Stimulated activated CD8-positive, alpha-beta memory T cell treated with anti-CD3 and anti-CD28 coated beads, Interleukin-2, amount 100 ng/mL, for 1 hour (primary cell): ENCODE measurements at places on chromosomes 1 and 21.

DNA sequence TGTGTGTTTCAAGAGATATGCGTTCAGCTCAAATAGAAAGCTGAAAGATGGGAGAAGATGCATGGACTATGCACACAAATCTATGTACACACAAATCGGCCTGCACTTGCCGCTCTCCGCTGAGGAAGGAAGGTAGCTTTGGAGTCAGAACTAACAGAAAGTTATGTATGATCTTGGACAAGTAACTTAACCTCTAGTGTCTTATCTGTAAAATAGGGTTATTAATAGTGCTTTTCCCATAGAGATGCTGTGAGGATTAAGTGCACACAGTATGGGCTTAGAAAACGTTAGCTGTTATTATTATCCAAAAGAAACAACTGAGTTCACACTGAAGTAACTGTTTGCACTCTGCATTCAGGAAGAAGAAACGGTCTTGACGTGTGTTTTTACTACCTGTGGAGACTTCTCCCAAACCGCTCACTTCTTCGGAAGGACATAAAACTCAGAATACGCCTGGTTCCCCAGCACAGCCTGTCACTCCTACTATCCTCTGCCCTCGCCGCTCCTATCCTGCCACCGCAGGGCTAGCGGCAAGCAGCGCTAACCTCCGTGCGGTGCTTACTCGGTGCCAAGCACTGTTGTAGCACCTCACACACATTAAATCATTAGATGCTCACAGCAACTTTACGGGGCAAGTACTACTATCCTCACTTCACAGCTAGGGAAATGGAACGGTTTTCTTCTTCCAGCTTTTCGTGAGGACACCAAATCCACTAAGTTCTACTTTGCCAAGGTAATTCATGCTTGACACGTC is 1.3 kb downstream of the TGFBR3 start:
- DNase-seq = no peak

- DNase-seq = no peak
Observed at GRCh38 chr1:26388791-26389445, 16.4 kb upstream of the ZNF683 start.

DNA sequence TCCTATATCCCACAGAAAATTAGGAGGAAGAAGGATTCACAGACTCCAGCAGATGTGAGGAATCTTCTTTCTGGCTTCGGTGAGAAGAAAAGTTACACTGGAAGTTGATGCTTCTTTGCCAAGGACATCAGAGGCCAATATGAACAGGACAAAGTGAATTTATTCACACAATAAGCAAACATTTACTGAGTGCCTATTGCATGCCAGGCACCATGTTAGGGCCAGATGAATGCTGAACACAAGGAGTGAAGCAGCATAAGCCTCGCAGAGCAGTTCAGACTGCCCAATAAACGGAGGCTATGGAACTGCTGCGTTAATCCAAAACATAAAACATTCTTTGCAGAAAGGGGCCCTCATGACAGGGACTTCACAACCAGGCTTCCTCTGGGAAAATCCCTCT is 114.6 kb downstream of the LMX1A start:
- no peak for DNase-seq

- DNase-seq = no peak
Observed at GRCh38 chr1:18955131-18955440, 1.4 kb downstream of the IFFO2 start.

DNA sequence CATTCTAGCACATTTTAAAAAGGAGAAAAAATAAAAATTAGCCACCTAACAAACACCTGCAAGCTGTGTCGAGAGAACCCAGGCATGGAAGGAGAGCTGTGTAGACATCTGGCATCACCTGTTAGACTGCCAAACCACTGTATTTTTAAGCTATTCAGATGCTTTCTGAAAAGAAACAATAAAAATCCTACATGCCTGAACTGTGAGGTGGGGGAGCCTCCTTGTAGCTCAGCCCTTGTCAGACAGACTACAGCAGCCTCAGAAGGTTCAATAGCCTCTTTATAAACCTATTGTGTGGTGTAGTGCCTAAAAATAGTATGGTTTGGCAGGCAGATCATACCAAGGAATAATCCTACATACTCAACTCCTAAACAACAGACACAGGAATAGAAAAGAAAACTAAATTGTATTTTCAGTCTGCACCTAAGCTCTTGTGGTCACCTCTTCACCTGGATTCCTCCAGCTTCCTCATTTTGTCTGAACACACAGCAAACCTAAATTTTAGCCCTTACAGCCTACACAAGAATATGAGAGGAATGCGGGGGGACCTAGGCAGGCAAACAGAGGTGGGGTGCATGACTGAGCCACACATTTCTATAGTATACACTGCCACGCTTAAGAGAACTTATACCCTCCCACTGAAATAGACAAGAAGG is 67.0 kb downstream of the SIPA1L2 start:
- no peak for DNase-seq
